ENCODE measurements at places on chromosomes 13 and 19.

DNA sequence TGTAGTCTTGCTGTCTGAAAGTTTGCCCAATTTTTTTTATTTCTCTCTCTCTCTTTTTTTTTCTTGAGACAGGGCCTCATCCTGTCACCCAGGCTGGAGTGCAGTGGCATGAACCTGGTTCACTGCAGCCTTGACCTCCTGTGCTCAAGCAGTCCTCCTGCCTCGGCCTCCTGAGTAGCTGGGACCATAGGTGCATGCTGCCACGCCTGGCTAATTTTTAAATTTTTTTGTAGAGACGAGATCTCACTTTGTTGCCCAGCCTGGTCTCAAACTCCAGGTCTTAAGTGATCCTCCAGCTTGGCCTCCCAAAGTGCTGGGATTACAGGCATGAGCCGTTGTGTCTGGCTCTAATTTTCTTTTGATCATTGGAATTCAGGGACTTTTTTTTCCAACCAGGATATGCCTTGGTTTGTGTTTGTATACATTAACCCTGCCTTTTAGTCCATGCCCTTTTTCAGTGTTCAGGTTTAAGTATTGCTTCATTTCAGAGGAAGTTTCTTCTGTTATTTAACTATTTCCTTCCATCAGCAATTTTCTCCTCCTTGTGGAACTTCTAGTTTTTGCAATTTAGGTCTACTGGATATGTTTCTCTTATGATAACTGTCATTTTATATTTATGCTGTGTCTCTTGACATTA lies 201.4 kb downstream of the PCCA start:
- DNase-seq: no peak

GRCh38 chr13:76764916-76765315 lies 121.3 kb downstream of the KCTD12 start:
- DNase-seq: no peak

DNA sequence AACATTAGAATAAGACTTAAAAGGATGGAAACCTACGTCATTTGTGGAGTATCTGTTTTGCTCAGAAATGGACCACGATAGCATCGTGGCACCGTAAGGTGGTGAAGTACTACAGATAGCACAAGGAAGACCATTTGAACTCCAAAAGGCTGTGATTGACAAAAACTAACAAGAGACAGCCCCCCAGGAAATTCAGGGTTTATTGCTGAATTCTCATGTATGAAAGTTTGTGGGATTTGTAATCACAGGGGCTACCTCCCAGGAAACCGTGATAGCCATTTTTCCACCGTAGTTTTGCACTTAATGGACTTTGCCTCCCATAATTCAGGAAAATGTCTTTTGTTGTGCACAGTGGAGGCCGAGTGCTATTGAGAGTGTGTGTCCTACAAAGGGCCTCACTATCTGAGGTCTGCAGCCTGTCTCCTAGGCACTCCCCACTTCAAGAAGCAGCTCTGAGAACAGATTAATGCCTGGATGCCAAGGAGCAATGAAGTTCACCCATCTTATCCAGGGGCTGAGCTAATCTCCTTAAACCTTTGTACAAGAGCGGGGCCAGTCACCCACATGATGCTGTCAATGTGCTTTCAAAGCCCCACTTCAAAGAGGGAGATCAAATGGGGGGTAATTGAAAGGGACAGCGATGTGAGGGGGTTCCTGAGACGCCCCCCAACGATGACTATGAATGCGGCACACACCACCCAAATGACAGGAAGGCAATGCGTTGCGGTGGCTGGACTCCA lies 182.6 kb downstream of the COL4A1 start:
- no peak for DNase-seq

- no peak for DNase-seq
Observed at GRCh38 chr13:23470790-23471614, 37.5 kb upstream of the SACS start.

DNA sequence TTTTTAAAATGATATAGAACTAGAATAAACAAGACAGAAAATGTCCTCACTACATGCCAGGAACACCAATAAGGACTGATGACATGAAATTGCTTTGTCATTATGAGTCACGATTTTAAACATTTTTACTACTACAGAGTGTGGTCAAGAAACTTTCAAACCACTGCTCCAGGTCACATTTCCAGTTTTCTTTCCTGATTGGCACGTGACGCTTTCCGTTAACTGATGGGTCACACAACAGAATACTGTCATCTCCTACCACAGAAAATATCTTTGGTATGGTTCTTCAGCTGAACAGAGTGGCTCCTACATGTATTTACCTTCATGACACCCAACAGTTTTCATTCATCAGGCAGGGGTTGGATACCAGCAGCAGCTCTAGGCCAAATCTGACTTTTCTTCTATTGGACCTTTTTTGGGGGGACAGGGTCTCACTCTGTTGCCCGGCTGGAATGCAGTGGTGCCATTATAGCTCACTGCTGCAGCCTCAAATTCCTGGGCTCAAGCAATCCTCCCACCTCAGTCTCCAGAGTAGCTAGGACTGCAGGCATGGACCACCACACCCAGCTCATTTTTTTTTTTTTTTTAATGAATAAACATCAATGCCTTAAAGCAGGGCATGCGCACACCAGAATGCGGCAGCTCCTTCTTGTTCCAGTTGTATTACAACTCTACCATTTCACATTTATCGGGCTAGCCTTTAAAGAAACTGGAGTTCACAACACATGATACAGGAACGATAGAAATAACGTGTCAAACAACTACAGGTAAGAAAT lies 147.4 kb downstream of the RNF17 start:
- DNase-seq: no peak

DNA sequence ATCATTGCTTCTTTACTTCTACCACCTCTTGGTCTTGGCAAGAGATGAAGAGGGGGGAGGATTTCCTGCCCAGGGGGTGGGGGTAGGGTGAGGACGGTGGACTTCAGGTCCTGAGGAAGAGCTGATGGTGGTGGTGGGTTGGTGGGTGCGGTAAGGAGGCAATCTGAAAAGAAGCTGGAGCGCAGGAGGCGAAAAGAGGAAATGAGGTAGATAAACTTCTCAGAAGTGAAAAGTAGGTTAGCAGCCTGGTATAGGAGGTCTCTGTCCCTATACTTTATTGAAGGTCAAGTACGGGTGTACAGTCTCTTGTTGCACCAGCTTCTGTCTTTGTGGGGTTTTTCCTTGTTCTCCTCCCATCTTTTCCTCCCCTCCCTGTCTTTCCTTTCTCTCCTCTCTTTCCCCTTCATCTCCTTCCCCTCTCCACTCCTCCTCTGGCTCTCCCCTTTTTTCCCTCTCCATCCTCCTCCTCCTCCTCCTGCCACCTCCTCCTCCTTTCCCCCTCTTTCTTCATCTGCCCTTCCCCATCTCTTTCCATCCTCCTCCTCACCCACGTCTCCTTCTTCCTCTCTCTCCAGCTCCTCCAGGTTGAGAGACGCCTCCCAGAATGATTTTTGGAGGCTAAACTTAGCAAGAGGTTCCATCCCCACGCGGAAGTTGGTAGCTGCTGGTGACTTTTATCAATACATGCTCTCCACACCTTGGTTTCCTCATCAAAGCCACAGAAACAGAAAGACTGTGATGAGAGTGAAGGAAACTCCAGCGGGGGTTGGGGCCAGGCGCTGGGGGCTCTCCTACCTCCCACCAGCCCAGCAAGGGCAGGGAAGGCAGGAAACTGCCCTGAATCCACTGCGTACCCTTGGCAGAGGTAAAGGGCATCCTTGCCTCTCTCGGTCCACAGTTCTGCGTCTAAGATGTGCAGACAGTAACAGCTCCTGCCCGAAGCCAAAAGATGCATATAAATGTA lies 15.3 kb downstream of the TNFSF14 start:
- no peak for DNase-seq

DNA sequence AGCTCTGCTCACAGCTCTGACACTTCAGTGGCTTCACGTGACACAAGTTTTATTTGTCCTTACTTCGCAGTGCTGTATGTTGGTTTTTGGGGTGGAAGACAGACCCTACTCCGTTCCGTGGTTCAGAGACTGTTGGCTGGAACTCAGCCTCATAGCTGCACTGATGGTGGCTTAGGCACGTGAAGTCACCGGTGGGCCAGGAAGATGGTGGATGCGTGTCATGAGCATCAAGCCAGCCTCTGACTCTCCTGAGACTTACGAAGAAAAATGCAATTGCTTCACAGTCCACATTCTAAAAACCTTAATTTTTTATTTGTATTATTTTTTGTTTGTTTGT lies 161.4 kb upstream of the SOX1 start:
- DNase-seq: no peak

- DNase-seq: no peak
Observed at GRCh38 chr13:61765940-61766666, 350.5 kb upstream of the PCDH20 start.

GRCh38 chr19:340620-341385 lies 3.8 kb downstream of the MIER2 start:
- no peak for DNase-seq

DNA sequence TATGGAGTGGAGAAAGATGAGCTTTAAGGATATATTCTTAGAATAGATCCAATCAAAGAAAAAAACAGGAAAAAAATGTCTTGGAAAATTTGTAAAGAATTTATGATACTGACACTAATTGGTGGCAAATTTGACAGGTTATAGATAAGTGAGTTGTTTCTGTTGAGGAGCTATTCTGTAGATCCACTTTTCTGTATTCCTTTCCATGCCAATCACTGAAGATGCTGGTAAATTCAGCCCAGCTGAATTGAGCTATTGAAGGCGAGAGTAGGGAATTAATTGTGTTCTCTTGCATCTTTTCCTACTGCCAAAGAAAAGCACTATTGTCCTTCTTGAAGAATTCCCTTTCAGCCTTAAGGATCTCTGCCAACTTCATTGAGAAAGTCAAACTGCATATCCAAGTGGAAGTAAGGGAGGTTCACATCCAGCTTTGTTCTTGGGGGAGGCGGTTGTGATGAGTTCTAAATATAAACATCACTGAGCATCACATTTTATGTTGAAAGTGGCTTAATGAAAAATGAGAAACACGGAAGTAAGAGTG lies 113.1 kb downstream of the PCDH9 start:
- DNase-seq: no peak

DNA sequence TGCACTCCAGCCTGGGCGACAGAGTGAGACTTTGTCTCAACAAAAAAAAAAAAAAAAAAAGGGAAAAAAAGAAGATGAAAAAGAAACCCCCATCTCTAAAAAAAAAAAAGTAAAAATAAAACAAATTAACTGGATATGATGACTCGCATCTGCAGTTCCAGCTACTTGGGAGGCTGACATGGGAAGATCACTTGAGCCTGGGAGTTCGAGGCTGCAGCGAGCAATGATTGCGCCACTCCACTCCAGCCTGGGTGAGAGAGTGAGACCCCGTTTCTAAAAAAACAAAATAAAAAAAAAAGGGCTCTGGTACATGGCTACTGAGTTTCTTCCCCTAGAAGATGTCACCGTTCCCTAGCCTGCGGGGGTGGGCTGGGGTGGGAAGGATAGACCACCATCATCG lies 2.4 kb upstream of the CATSPERG start:
- DNase-seq: no peak

- peak; percentile 32 for DNase-seq
Observed at GRCh38 chr13:77565635-77566034, 30.1 kb downstream of the SCEL start.

DNA sequence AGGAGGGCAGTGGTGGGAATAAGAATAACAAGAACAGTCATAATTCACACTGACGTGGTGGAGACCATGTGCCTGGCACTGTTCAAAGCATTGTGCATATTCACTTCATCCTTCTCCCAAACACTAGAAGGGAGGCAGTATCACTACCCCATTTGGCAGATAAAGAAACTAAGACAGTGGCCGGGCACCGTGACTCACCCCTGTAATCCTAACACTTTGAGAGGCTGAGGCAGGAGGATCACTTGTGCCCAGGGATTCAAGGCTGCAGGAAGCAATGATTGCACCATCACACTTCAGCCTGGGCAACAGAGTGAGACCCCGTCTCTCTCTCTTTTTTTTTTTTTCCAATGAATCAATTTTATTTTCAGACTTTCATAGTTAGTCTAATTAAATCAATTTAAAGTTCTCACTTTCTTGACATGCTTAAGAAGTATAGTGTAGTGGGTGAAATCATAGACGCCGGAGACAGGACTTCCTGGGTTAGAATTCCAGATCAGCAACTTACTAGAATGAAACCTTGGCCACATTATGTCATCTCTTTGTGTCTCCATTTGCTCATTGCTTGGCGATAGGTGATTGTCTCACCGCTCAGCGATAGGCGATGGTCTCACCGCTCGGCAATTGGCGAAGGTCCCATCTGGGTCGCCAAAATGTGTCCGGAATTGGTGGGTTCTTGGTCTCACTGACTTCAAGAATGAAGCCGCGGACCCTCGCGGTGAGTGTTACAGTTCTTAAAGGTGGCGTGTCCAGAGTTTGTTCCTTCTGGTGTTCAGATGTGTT lies 5.3 kb upstream of the ATG4D start:
- DNase-seq: no peak

DNA sequence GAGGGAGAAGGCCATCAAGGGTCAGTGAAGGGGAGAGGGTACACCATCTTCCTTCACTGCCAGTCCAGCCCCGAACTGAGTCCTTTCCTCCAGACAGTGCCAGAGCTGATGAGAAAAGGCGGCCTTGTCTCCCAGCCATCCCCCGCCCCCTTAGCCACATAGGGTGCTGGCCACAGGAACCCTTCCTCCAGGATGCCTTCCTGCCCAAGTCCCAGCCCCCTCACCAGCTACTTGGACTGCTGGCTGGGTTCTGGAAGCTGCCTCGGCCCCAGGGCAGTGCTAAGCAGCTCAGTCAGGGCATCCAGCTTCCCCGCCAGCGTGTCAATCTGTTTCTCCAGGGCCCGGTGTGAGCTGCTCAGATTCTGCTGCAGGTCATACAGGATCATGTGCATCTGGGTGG lies 12.6 kb upstream of the SMG9 start:
- no peak for DNase-seq

DNA sequence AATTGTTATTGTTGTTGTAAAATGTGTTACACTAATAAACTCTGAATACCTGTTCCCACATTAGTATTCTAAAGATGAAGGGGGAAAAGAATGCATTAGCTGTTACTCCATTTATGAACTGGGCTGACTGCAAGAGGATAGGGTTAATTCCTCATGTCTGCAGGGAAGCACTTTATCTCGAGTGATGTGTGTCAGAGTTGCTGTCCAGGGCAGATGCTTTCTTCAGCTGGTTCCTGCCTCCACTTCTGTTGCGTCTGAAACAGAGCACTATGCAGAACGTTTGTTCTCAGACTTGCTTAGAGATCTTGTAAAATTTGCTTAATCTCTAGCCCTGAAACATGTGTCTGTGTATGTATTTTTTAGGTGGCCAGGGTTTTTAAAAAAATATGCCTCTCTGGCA lies 318.8 kb downstream of the SPRY2 start:
- no peak for DNase-seq

GRCh38 chr13:44243198-44243857 lies 130.3 kb upstream of the SERP2 start:
- DNase-seq: no peak

- DNase-seq: no peak
Observed at GRCh38 chr13:26503826-26504594, 53.5 kb upstream of the WASF3 start.

DNA sequence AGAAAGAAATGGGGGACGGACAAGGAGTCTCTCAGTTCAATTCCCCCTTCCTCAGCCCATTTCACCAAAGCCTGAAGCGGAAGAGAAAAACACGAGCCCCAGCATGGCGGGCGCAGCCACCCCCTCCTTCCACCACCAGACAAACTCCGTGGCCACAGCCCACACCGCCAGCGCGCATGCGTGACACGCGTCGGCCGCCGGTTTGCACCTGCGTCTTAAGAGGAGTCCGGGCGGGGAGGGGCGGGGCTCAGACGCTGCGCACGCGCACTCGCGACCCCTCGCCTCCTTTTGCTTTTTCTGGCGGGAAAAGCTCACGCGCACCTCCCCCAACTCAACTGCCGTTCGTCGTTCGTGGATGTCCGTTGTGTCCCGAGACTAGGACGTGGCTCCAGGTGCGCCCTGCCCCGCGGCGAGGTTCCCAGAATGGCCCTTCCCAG lies at the start of gene KASH5:
Gene KASH5, plus strand, starts transcription at position 314 of the 437 bp plus-strand sequence. CDS start 2,635 bp downstream, outside the sequence.
- peak; percentile 38 for DNase-seq
